ENCODE measurements at places on chromosomes 16 and 17.

DNA sequence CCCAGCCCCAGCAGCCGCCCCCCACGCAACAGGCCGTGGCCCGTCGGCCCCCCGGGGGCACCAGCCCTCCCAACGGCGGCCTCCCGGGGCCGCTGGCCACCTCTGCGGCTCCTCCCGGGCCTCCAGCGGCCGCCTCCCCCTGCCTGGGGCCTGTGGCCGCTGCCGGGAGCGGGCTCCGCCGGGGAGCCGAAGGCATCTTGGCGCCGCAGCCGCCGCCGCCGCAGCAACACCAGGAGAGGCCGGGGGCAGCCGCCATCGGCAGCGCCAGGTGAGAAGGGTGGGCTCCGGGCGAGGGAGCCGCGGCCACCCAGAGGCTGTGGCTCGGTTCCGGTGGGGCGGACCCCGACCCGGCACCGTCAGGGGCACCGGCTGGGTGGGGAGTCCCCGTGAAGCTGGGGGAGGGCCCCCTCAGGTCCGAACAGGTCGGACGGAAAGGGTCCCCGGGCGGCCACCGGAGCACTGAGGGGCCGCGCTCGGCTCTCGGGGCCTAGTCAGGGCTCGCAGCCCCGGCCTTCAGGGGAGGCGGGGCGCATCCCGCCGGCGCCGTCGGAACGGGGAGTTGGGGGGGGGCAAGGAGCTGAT is 583 bp downstream of the ATXN2L start:
- DNase-seq: no peak

DNA sequence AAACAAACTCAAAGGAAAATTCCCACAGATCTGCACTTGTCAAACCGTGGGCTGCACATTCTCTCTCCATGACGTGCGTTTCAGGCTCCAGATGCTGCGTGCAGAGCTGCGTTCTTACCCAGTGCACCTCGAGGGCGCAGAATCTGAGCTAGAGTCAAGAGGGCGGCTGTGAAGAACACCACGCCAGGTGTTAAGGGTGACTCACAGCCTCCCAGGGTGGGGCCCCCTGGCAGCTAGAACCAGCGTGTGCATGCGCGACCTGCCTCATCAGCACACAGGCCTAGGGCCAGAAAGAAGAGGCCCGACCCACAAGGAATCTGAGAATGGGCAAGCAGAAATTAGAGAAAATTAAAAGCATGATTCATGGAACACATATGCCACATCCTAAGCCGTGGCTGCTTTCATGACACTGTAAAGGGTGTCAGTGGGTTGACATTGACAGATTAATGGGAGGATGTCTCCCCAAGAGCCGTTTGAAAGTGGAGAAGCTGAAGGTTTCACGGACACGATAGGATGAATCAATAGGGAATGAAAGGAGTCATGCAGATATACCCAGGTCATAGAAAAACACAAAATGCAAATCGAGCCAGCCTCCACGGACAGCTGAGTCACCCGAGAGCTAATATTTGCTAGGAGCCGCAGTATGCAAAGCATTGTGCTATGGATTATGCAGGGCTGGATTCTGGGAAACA is 29.0 kb downstream of the MARCHF10 start:
- no peak for DNase-seq

DNA sequence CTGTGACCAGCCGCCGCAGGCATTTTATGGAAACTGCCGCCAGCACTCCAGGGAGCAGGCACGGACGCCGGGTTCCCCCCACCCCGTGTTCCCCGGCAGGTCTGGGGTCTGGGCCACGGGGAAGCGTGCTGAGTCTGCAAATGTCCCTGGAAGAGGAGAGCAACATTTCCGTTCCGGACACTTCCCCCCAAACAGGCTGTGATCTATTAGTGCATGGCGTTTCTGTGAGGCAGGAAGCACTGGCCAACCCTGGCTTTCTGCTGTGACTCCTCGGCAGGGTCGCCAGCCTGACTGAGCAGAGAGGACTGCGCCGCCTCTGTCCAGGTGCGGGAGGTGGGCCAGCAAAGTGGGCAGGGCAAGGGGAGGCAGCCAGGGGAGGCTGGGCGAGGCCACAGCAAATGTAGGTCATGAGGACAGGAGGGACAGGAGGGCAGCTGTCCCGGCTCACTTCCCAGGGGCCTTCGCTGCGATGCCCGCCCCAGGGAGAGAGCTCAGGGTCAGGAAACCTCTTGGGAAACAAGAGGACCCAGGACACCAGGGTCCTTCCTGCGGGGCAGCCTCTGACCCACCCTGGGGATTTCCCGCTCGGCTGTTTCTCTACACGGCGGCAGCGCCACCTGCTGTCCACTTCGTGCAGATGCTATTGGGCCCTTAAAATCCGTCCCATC is 9.5 kb downstream of the FOXF1 start:
- no peak for DNase-seq

- DNase-seq: no peak
Observed at GRCh38 chr17:35218915-35219314, 24.0 kb upstream of the SLFN5 start.

DNA sequence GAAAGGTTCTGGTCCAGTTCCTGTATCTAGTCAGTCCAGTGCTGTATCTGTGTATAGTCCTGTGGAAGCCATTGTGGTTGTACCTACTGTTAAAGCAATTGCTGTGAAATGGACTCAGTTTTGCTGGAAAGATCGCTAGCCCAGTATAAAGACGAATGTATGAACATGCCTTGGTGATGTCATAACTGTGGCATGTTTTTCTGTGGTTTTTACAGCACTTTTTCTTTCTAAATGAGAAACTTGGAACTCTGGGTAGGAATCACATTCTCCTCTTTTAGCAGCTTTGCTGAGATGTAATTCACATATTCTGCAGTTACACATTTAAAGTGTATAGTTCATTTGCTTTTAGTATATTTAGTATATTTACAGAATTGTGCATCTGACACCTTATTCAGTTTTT is 58.1 kb downstream of the MAP2K4 start:
- DNase-seq: no peak

DNA sequence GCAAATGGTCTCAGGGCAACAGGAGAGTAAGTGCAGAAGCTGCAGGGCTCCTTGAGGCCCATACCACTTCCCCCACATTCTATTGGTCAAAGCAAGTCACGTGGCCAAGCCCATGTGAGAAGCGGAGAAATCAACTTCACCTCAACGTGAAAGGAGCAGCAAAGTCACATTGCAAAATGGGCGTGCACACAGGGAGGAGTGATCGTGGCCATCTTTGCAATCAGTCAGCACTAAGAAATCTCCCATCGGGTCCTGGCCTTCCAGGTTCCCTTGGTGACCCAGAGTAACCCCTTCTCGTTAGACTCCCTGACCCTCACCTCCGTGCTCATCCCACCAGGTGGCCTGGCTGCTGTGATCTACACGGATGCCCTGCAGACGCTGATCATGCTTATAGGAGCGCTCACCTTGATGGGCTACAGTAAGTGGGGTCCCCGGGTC is 38.0 kb downstream of the SLC5A11 start:
- no peak for DNase-seq

DNA sequence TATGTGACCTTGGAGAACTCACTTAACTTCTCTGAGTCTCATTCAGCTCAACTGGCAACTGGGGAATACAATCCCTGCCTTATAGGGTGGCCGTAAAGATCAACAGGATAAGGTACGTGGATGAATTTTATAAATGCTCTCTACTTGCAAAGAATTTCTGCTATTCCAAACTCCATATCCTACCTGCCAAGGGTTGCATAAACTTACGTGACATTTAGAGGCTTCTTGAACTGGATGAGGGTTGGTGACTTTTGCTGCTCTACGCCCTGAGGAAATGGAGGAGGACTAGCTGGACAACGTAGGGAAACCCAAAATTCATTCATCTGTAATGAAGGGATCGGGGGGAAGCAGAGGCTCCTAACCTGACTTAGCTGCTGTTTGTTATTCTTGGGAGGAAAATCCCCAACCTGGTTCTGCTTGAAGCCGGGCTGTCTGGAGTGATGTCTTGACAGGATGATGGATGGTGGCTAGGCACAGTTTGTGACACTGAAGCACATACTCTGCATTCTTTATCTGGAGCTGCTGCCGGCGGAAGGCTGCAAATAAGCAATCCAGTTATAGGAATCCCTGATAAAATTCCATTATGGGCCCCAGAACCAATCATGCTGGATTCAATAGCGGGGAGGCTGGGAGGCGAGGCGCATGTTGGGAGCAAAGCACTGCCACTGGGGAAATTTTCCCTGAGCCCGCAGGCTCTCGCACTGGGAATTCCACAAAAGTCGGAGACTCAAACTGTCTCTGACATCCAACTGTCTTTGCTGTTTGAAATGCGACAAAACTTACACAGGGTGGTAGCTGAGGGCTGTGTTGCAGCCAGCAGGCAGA is 94.7 kb upstream of the SDK2 start:
- no peak for DNase-seq
